IMR-90 (cell line): ENCODE measurements at places on chromosomes 11 and 22. TPM values are rescaled to one million over a fixed set of nuclear protein-coding genes. Genes with fewer than 3 reads are reported as not detected.
A peak's percentile ranks its signal among the peaks of the same experiment; 100 is the strongest.

Gene NEFH
- 1.3 and 1.7 TPM in 2 replicates for total RNA-seq

Gene DNAJB7
- not detected in 2 replicates for total RNA-seq

Gene PDE3B
- total RNA-seq: 1.1 and 1.3 TPM in 2 replicates

Gene SLC6A5
- total RNA-seq: not detected in 2 replicates

Gene TSKU
- 6.4 and 6.8 TPM in 2 replicates for total RNA-seq

Gene SLC29A2
- under 0.01 TPM in 2 replicates for total RNA-seq

Gene BDNF
- total RNA-seq: 152 and 174 TPM in 2 replicates

Gene TMX2
- total RNA-seq: 72.5 and 103 TPM in 2 replicates

Gene CCDC157
- total RNA-seq: 0.83 and 0.90 TPM in 2 replicates

Gene GRAP2
- total RNA-seq: under 0.01 TPM in 1 of 2 replicates, not detected in the other

Gene SDHAF2
- 34.7 and 50.4 TPM in 2 replicates for total RNA-seq

Gene ROBO4
- 0.56 and 0.72 TPM in 2 replicates for total RNA-seq

Gene PDGFB
- not detected in 2 replicates for total RNA-seq

Gene OVOL1
- not detected in 2 replicates for total RNA-seq

Gene APOA5
- total RNA-seq: not detected in 2 replicates

Gene HBE1
- 1.4 and 3.2 TPM in 2 replicates for total RNA-seq

GRCh38 chr11:121012091-121012490, 11.8 kb upstream of the TBCEL start:
- no peak overlapping the region for H3K27ac ChIP-seq
- H3K36me3 ChIP-seq: no peaks in the 10 kb centered on the region
- DNase-seq: no peak
- H3K4me3 ChIP-seq: no peak overlapping the region

- H3K4me1 ChIP-seq: no peaks in the 10 kb centered on the region
- H3K27ac ChIP-seq: no peak overlapping the region
- H3K27me3 ChIP-seq: no peaks in the 10 kb centered on the region
- DNase-seq: no peak
- H3K36me3 ChIP-seq: peaks cover 12% of the 10 kb centered on the region
- no peak overlapping the region for H3K4me3 ChIP-seq
Observed at GRCh38 chr11:108160970-108161566, 39.7 kb downstream of the ACAT1 start.

- H3K27me3 ChIP-seq: no peaks in the 10 kb centered on the region
- H3K4me3 ChIP-seq: no peak overlapping the region
- DNase-seq: peak; percentile 31
- no peak overlapping the region for H3K27ac ChIP-seq
Observed at GRCh38 chr11:72719144-72719543, 33.1 kb downstream of the ARAP1 start.

- H3K36me3 ChIP-seq: no peaks in the 10 kb centered on the region
- no peaks in the 10 kb centered on the region for H3K27me3 ChIP-seq
- no peak overlapping the region for H3K4me3 ChIP-seq
- no peaks in the 10 kb centered on the region for H3K4me1 ChIP-seq
- H3K27ac ChIP-seq: no peak overlapping the region
- DNase-seq: no peak
Observed at GRCh38 chr11:131089727-131090245, 173.5 kb upstream of the SNX19 start.

DNA sequence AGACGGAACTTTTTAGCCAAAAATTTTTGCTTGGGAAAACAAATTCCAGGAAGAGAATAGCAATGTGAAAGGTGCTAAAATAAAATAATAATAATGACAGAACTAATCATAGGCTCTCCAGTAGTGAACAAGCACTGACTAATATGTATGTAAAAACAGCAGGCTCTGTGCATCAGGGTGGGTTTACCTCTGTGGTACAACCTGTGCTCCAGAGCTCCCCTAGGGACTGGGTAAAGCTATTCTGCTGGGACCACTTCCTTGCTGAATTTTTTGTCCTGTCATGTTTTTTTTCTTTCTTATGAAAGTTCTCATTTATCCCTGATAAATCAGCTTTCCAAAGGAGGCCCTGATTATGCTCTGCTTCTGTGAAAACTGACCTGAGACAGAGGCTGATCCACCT, 18.8 kb downstream of the LUZP2 start:
- no peaks in the 10 kb centered on the region; the same call in 1 of the 2 replicates for H3K4me1 ChIP-seq
- no peaks in the 10 kb centered on the region for H3K36me3 ChIP-seq
- no peak for DNase-seq
- H3K27me3 ChIP-seq: no peaks in the 10 kb centered on the region
- H3K4me3 ChIP-seq: no peak overlapping the region
- H3K27ac ChIP-seq: no peak overlapping the region

DNA sequence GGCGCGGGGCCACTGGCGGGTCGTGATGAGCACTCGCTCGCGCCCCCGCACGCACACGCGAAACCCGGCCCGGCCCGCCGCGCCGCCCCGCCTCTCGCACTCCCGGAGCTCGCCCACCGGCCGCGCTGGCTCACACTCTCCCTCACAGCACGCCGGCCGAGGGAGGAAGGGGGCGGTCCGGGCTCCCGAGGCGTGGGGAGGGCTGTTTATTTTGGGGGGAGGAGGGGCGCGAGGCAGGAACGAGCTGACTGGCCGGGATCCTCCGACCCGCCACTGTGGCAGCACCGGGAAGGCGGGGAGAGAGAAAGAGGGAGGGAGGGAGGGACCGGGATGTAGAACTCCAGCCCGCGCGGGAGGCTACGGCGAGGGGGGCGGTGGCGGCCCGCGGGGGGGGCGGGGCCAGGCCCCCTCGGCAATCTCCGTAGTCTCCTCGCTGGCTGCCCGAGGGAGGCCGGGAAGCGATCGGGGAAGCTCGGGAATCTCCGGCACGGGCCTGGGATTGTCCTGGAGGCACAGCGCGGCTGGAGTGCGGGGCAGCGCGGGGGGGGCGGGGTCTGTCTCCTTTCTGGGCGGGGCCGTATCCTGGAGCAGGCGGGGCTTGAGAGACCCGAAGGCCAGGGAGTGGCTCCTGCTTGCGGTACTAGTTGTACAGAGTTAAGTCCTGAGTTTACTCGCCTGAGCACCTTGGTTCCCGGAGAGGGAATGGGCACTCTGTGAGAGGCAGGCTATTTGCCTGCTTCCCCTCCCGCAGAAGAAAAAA, at the start of gene RBFOX2:
RBFOX2 (minus strand) TSS at position 179 of the 760 bp plus-strand sequence. CDS start 399 bp downstream, outside the sequence.
- H3K27me3 ChIP-seq: no peaks in the 10 kb centered on the region
- peak within 1 kb of the TSS; percentile 98 for H3K4me3 ChIP-seq

GRCh38 chr11:119335655-119336543, 1.6 kb downstream of the RNF26 start:
- no peak for DNase-seq
- peaks cover 2% of the 10 kb centered on the region; the same call in 1 of the 2 replicates for H3K36me3 ChIP-seq
- H3K27me3 ChIP-seq: no peaks in the 10 kb centered on the region
- H3K27ac ChIP-seq: no peak overlapping the region; the same call in 1 of the 2 replicates

- H3K27ac ChIP-seq: no peak overlapping the region
- no peaks in the 10 kb centered on the region for H3K36me3 ChIP-seq
- H3K4me1 ChIP-seq: no peaks in the 10 kb centered on the region
- no peak overlapping the region for H3K4me3 ChIP-seq
- no peak for DNase-seq
- no peaks in the 10 kb centered on the region for H3K27me3 ChIP-seq
Observed at GRCh38 chr22:48507171-48507570, 1320.5 kb downstream of the BRD1 start.

DNA sequence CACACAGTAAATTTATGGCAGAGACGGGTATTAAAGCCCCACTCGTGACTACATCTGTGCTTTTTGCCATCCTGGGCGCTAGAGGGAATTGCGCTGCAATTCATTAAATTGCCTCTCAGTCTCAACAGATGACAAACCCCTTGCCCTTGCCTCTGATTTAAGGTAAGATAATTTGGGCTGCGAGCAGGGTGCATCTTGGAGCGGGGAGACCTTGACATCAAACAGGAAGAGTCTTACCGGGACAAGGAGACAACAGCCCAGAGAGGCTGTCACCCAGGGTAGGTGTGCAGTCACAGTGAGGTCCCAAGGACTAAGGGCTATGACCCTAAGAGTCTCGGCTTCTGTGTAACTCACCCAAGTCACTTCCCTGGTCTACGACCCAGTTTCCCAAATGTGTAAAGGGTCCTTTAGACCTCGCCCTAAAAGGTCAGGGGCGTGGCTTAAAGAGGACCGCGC, 449 bp upstream of the TOM1 start:
- peak overlapping the region; percentile 74 for H3K27ac ChIP-seq
- no peaks in the 10 kb centered on the region for H3K27me3 ChIP-seq
- H3K4me1 ChIP-seq: peaks cover 6% of the 10 kb centered on the region
- peak overlapping the region; percentile 64 for H3K4me3 ChIP-seq
- H3K36me3 ChIP-seq: peaks cover 9% of the 10 kb centered on the region
- DNase-seq: no peak

DNA sequence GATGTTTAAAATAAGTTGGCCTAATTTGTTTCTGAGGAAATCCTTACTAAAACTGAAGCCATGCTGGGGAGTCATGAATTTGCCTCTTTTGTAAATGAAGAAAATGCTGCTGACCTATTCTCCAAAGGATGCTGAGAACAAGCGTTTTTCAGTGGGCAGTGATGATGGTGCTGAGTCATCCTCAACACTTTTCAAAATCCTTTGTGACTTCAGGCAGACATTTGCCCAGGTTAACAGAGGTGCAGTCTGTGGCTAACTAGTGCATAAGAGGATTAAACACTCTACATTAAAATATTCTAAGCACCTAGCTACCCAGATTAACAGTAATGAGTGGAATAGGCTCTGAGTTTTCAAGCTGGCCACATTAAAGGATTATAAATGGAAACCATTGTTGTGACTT, 509.0 kb downstream of the DLG2 start:
- H3K4me1 ChIP-seq: peaks cover 2% of the 10 kb centered on the region; the same call in 1 of the 2 replicates
- no peak overlapping the region for H3K4me3 ChIP-seq
- H3K36me3 ChIP-seq: no peaks in the 10 kb centered on the region

- H3K36me3 ChIP-seq: peaks cover 20% of the 10 kb centered on the region
- peak overlapping the region; percentile 61 for H3K4me3 ChIP-seq
- peak; percentile 57 for DNase-seq
- H3K4me1 ChIP-seq: no peaks in the 10 kb centered on the region; the same call in 1 of the 2 replicates
- peak overlapping the region; percentile 41 for H3K27ac ChIP-seq
- H3K27me3 ChIP-seq: no peaks in the 10 kb centered on the region
Observed at GRCh38 chr11:134252346-134253187, 585 bp downstream of the THYN1 start.

DNA sequence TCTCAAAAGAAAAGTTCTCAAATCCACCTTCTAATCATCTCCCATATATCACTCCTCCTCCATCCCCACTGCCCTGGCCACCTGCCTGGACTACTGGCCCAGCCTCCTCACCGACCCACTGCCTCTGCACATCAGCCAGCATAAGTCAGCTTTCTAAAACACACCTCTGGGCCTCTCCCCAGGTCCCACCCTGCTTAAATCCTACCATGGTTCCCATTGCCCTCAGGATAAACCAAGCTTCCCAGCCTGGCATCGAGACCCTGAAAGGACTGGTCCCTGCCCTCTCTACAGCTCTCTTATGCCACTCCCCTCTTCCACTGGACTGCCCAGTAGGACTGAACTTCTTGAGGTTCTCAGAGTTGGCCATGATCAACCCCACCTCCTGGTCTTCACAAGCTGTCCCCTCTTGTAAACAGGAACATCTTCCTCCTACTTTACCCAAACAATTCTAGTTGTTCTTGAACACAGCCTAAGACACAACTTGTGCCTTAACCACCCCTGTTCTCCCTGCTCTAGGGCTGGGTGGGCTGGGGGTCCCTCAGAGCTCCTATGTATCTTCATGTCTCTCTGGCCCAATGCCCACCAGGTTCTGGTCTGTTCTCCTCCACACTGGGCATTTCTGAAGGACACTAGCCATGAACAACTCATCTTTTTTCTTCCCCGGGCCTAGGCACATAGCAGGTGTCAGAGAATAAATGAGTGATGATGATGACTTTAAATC, 12.6 kb upstream of the P2RY6 start:
- H3K27ac ChIP-seq: no peak overlapping the region
- no peak overlapping the region for H3K4me3 ChIP-seq
- H3K36me3 ChIP-seq: no peaks in the 10 kb centered on the region
- H3K27me3 ChIP-seq: peaks cover 2% of the 10 kb centered on the region; the same call in 1 of the 2 replicates

DNA sequence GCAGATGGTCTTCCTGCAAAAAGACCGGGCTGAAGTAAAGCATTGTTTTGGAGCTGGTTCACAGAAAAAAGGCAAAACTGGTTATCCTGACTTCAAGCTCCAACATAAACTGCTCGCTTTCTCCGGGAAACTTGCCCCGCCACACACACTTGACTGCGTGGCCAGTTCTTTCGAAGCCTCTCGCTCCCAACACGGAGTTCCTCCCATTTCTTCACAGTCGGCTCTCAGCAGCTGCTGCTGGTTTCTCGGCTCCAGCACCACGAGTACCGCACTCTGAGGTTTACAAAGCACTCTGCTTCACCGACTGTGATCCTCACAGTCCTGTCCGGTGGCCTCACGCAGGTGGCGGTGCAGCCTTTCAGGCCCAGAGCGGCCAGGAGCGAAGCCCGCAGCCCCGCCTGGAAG, 264 bp downstream of the CHEK1 start:
- peak overlapping the region; percentile 72 for H3K4me3 ChIP-seq
- H3K27me3 ChIP-seq: no peaks in the 10 kb centered on the region
- DNase-seq: no peak
- H3K36me3 ChIP-seq: peaks cover 3% of the 10 kb centered on the region

GRCh38 chr11:122036018-122036417, 80.0 kb downstream of the BLID start:
- H3K4me3 ChIP-seq: no peak overlapping the region
- peaks cover 23% of the 10 kb centered on the region for H3K4me1 ChIP-seq
- no peaks in the 10 kb centered on the region for H3K27me3 ChIP-seq
- H3K36me3 ChIP-seq: peaks cover 8% of the 10 kb centered on the region
- DNase-seq: peak; percentile 90

- peak; percentile 53 for DNase-seq
- H3K27me3 ChIP-seq: no peaks in the 10 kb centered on the region
- peaks cover 7% of the 10 kb centered on the region for H3K4me1 ChIP-seq
- H3K4me3 ChIP-seq: no peak overlapping the region
- no peak overlapping the region for H3K27ac ChIP-seq
Observed at GRCh38 chr22:17890245-17890671, 116.0 kb upstream of the BID start.

DNA sequence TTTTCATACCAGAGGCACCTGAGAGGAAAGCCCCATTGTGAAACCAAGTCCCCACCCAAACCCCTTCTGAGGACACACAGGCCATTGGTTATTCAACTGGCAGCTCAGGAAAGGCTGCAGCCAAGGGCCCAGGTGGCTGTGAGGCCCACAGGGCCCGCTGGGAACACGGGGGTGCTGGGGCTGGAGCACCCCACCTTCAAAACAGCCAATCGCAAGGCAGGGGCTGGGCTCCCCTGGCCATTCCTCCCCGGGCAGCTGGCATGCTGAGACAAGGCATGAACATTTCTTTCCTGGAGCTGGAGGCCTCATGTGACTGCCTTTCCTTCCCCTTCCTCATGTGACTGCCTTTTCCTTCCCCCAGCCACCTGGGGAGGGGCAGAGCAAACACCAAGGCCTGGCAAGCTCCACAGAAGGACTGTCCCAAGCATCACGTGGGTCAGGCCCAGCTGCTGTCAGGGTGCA, 76.9 kb downstream of the PIWIL3 start:
- no peak for DNase-seq
- no peak overlapping the region for H3K4me3 ChIP-seq
- peaks cover 28% of the 10 kb centered on the region for H3K4me1 ChIP-seq
- no peaks in the 10 kb centered on the region for H3K36me3 ChIP-seq
- H3K27me3 ChIP-seq: no peaks in the 10 kb centered on the region

- H3K4me1 ChIP-seq: no peaks in the 10 kb centered on the region
- peaks cover 9% of the 10 kb centered on the region; the same call in 1 of the 2 replicates for H3K36me3 ChIP-seq
Observed at GRCh38 chr22:43837666-43838065, 24.6 kb downstream of the SULT4A1 start.
